ENCODE measurements at places on chromosomes 5 and 9.

DNA sequence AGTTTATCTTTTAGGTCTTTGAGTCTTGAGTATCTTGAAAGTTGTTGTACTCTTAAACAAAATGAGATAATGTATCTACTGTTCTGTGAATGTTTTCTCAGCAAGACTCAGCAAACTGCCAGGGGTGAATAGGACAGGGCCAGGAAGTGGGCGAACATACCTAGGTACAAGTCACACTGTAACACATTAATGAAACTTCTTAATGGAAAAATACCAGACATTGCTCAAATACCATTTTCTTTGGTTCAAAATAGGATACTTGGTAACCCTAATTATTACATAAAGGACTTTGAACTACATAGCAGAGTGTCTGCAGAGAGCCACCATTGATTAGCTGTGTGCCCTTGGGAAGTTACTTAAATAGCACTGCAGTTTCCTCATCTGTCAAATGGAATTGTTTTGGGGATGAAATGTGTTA lies 197.5 kb downstream of the ARHGEF28 start:
- DNase-seq = peak; percentile 64

DNA sequence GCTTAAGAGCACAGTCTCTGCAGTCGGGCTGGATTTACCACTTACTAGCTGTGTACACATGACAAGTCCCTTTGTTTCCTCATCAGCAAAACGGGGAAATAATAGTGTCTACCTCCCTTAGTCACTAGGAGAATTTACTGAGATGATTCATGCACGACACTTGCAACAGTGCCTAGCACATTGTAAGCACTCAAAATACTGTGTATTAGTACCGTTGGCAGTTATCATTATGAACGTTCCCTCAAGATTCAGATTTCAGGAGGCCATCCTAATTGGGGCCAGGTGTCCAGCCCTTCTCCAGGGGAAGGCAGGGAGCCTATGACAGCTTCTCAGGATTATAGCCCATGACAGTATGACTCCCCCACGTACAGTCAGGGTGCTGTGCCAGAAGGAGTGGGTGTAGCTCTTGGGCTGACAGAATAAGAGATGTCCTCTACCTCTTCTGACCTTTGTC lies 164.3 kb downstream of the DOCK2 start:
- DNase-seq = no peak

- no peak for DNase-seq
These were observed 596.0 kb downstream of the SEMA5A start for GRCh38 chr5:8949908-8950307.

- peak; percentile 87 for DNase-seq
These were observed 30.0 kb upstream of the TTLL11 start for GRCh38 chr9:122122903-122123632.

GRCh38 chr9:36691671-36692070 lies 119.0 kb downstream of the MELK start:
- DNase-seq = no peak

- DNase-seq = no peak
These were observed 241.8 kb upstream of the KLF9 start for GRCh38 chr9:70656281-70656680.

GRCh38 chr5:116563736-116564308 lies 10.8 kb downstream of the SEMA6A start:
- no peak for DNase-seq

DNA sequence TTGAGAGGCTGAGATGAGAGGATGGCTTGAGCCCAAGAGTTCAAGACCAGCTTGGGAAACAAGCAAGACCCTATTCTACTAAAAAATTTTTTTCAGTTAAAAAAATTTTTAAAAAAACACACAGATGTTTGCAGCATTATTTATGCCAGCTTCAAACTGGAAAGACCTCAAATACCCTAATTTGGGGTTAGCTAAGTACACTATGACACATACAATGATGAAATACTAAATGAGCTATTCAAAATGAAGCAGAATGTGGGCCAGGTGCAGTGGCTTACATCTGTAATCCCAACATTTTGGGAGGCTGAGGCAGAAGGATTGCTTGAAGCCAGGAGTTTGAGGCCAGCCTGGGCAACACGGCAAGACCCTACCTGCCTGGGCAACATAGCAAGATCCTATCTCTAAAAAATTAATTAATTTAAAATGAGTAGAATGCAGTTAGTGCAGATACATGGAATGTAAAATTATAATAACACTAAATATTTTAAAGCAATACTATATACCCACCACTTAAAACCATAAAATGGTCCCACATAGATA lies 44.9 kb downstream of the LHFPL2 start:
- DNase-seq = no peak

- no peak for DNase-seq
These were observed 316.3 kb upstream of the PANK3 start for GRCh38 chr5:168895295-168896071.

DNA sequence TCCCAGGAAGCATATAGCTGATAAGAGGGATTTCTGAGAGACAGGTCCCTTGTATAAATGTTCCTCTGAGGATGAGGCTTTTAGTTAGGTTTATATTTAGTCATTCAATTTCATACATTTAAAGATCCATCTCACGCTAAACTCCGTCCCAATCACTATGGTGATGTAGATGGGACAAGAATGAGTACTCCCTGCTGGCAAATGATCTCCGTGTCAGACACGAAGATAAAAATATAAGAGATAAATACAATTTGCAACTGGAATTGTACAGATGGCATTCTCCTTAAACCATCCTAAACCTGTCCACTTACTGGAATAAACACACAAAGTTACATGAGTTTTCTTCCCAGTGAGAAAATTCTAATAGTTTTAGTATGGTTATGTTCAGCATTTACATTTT lies 233.0 kb downstream of the PRR16 start:
- DNase-seq = no peak

GRCh38 chr5:160030631-160031377 lies 21.9 kb downstream of the TTC1 start:
- no peak for DNase-seq

GRCh38 chr9:36745977-36746376 lies 173.3 kb downstream of the MELK start:
- DNase-seq = no peak

- DNase-seq = no peak
These were observed 348.3 kb upstream of the TUSC1 start for GRCh38 chr9:26026423-26027100.

GRCh38 chr5:113209498-113209897 lies 225.3 kb downstream of the TSSK1B start:
- no peak for DNase-seq

GRCh38 chr5:63053019-63053638 lies 474.5 kb downstream of the LRRC70 start:
- DNase-seq = no peak

DNA sequence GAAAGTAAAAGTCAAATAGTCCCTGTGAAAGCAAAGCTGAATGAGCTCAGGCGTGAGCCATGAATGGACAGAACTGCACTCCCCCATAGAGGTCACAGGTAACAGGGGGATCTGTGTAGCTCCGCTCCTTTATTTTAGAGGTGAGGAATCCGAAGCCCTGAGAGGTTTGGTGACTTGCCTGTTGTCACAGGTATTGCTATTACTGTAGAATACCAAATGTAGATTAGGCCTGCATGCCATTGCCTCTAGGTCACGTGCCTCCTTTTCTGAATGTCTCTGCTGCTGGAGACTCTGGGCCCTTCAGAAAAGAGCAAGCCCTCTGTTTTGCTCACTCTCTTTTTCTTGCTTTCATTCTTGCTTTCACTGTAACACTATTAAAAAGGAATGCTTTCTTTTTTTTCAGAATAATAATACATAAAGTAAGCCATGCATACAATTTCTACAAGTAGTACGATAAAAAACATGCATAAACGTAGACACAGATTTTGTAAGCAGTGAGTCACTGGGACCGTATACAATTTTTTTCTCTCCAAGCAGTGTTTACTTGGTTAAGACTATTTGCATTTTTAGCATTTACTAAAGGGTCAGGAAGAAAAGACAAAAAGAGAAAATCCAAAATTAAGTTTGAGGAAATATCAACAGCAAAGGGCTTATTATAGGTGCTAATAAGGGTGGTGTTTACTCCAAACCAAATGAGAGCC lies 568.7 kb upstream of the ADAMTS16 start:
- DNase-seq = no peak

DNA sequence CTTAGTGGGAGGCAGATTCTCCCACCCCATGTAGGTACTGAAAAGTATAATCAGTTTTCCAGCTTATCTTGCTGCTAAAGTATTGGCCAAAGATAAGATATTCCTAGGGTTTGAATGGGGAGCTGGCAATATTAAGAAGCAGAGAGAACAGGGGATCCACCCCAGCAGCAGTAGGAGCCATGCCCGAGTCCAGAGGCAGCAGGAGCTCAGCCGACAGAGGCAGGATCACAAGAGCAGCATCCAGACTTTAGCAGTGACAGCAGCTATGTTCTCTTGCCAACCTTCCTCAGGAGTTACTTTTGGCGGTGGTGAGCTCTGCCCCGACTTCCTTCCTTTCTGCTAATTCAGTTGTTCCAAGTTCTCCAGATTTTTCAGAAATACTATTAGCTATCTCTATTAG lies 224.5 kb downstream of the GADD45G start:
- no peak for DNase-seq

GRCh38 chr5:126452477-126452876 lies 29.3 kb downstream of the GRAMD2B start:
- no peak for DNase-seq

- DNase-seq = no peak
These were observed 76.3 kb downstream of the FOCAD start for GRCh38 chr9:20760246-20760891.

All from islet precursor cell (in vitro differentiated cells).